ENCODE measurements at places on chromosomes 1 and 21. TPM values are rescaled to one million over a fixed set of nuclear protein-coding genes. Genes with fewer than 3 reads are reported as not detected.
A peak's percentile ranks its signal among the peaks of the same experiment; 100 is the strongest.

Gene CD52
- 542 TPM for total RNA-seq

- ATAC-seq = peak; percentile 47
Measured at GRCh38 chr1:18927654-18928272, 25.4 kb upstream of the ALDH4A1 start.

- no peak for ATAC-seq
Measured at GRCh38 chr1:159841749-159842148, 15.1 kb downstream of the SLAMF8 start.

DNA sequence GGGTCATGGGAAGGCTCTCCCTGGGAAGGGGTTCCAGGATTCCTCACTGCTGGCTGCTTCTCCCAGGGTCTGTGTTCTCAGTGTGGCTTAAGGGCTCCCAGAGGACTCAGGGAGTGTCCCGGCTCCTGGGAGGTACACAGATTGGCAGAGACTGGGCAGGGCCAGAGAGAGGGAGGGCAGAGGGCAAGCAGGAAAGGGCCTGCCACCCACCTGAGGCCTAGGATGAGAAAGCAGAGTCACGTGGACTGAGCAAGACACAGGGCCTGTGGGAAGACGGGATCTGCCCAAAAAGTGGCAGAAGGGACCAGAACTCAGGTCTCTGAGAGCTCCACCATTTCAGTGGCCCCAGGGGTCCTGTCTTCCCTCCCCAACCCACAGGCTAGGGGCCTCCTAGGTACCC is 871 bp downstream of the SLFNL1 start:
- no peak for ATAC-seq

- no peak for ATAC-seq
Measured at GRCh38 chr1:234848972-234849649, 239.1 kb upstream of the IRF2BP2 start.

GRCh38 chr21:40164905-40165772 is 297.9 kb downstream of the PCP4 start:
- no peak for ATAC-seq

GRCh38 chr21:45846373-45847160 is 135.0 kb upstream of the COL6A1 start:
- no peak for ATAC-seq

DNA sequence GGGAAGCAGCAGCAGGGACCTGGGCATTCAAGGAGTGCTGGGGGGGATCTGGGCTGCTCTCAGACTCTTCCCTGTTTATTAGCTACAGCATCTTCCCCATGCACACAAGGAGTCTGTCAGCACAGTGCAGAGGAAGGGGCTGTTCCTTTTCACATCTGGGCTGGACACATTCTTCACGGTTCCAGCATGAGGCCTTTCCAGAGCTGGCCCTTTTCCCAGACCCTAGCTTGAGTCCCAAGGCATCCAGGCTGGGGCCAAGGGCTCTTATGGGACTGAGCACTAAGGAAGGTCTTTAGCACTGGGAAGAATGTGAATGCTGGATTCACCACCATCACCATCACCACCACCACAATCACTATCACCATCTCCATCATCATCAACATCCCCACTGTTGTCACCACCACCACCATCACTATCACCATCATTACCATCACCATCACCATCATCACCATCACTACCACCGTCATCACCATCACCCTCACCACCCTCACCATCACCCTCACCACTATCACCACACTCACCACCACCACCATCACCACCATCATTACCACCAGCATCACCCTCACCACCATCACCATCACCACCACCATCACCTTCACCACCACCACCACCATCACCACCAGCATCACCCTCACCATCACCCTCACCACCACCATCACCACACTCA is 28.4 kb downstream of the PARK7 start:
- ATAC-seq = no peak

DNA sequence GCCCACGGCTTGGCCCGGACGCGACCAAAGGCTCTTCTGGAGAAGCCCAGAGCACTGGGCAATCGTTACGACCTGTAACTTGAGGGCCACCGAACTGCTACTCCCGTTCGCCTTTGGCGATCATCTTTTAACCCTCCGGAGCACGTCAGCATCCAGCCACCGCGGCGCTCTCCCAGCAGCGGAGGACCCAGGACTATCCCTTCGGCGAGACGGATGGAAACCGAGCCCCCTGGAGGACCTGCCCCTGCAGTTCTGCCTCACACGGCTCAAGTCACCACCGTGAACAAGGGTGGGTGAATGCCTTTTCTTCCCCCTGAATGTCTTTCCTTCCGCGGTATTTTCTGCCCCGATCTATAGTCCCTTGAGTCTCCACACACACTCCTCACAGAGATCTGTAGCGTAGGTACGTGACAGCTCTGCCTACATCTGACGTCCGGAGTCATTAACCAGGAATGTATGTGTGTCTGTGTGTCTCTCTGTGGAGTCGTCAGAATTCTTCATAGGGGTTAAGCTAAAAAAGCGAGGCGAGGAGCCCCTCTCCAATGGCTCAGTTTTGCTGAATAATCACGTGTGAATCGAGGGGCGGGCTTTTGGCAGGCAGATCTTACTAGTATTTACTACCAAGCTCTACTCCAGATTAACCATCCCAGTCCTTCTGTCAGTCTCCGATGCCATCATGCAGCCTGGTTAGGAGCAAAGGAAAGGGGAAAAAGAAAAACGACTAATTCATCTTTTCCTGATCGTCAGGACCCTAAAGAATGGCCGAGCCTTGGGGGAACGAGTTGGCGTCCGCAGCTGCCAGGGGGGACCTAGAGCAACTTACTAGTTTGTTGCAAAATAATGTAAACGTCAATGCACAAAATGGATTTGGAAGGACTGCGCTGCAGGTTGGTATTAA is at the start of gene CDKN2C:
Gene CDKN2C, plus strand, starts transcription at position 635 of the 898 bp plus-strand sequence. Its CDS starts 124 bp downstream, at position 759.
- peak; percentile 60 for ATAC-seq

Data from activated T-helper 17 cell treated with anti-CD3 and anti-CD28 coated beads, Interleukin-2, amount 50 U/mL, for 72 hours (primary cell).